HCT116 (cell line): ENCODE measurements at places on chromosomes 3 and 15. TPM values are rescaled to one million over a fixed set of nuclear protein-coding genes. Genes with fewer than 3 reads are reported as not detected.

GPR160 gene
- total RNA-seq: 9.9 TPM

NRROS gene
- total RNA-seq: 0.12 TPM

SLC22A13 gene
- total RNA-seq: 0.47 TPM

SV2B gene
- not detected for total RNA-seq

GRIP2 gene
- 0.34 TPM for total RNA-seq

EIF5A2 gene
- total RNA-seq: 19.4 TPM

IQSEC1 gene
- 28.1 TPM for total RNA-seq

HPS3 gene
- 17.1 TPM for total RNA-seq

MYLK gene
- 3.8 TPM for total RNA-seq

ABI3BP gene
- total RNA-seq: 0.15 TPM

GLCE gene
- total RNA-seq: 22.2 TPM

IP6K2 gene
- 89.5 TPM for total RNA-seq

CELF6 gene
- total RNA-seq: 0.52 TPM

DUOXA2 gene
- total RNA-seq: not detected

RTP1 gene
- not detected for total RNA-seq

NISCH gene
- 72.8 TPM for total RNA-seq

VIPR1 gene
- total RNA-seq: 9.6 TPM

CCDC33 gene
- total RNA-seq: 0.15 TPM

PPP1R14D gene
- total RNA-seq: not detected

OR5K3 gene
- total RNA-seq: not detected

ZNF385D gene
- not detected for total RNA-seq

SCAMP2 gene
- 55.8 TPM for total RNA-seq

IL17RE gene
- 14.3 TPM for total RNA-seq

FBXO40 gene
- total RNA-seq: not detected

CILP gene
- not detected for total RNA-seq

NOX5 gene
- total RNA-seq: 0.91 TPM

LRRC31 gene
- not detected for total RNA-seq

ANP32A gene
- 220 TPM for total RNA-seq

TMC3 gene
- not detected for total RNA-seq

ZNF501 gene
- 0.12 TPM for total RNA-seq

AMOTL2 gene
- total RNA-seq: 54.0 TPM

ESYT3 gene
- total RNA-seq: 0.05 TPM

TLR9 gene
- total RNA-seq: 0.15 TPM

KLHL40 gene
- not detected for total RNA-seq

PROS1 gene
- 9.6 TPM for total RNA-seq

GOLGA8T gene
- total RNA-seq: not detected
